Activated CD4-positive, alpha-beta T cell treated with anti-CD3 and anti-CD28 coated beads, Interleukin-2, amount 10 ng/mL, durations not matched to agents 7 days and 5 days (primary cell): ENCODE measurements at places on chromosomes 3 and 15. TPM values are rescaled to one million over a fixed set of nuclear protein-coding genes. Genes with fewer than 3 reads are reported as not detected.

The SLC12A1 gene
- total RNA-seq, result not detected

The ASB7 gene
- 21.3 TPM for total RNA-seq

The CFAP100 gene
- total RNA-seq, result not detected

The GPR62 gene
- not detected for total RNA-seq

The PLSCR2 gene
- 0.35 TPM for total RNA-seq

The TMEM89 gene
- total RNA-seq, result 0.33 TPM

The SAMD7 gene
- not detected for total RNA-seq

The MOBP gene
- total RNA-seq, result not detected

The TMEM42 gene
- 10.7 TPM for total RNA-seq

The RBP2 gene
- not detected for total RNA-seq

The FGF12 gene
- total RNA-seq, result not detected

The CELSR3 gene
- total RNA-seq, result 8.6 TPM

The ANAPC13 gene
- total RNA-seq, result 33.5 TPM

The CCDC51 gene
- 15.1 TPM for total RNA-seq

The TGM4 gene
- not detected for total RNA-seq

The CCDC191 gene
- total RNA-seq, result 2.9 TPM

The C3orf33 gene
- 1.1 TPM for total RNA-seq
